Activated B cell treated with CpG ODN at 0.5 μM for 24 hours (primary cell): ENCODE measurements at places on chromosomes 5 and 9.

GRCh38 chr9:70480405-70480980 is 66.0 kb upstream of the KLF9 start:
- no peak for DNase-seq

DNA sequence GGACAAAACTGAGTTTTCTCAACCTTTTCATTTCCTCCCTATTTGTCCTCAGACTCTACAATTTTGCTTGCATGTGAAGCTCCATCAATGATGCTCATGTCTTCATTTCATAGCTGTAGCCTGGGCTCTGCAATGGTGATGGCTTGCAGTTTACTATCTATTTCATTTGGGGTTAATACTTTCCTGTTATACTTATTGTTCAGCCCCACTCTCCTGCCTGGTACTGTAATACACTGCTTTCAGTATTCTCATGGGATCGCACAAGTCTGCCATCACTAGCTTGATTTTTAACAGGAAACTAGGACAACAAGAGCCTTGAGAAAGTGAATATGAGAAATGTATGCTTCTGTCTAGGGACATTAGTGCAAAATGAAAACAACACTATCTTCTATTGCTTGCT is 84.2 kb upstream of the SEMA6A start:
- DNase-seq, result no peak

- DNase-seq, result no peak
These were observed 3.2 kb upstream of the MAP3K1 start for GRCh38 chr5:56812110-56812509.

DNA sequence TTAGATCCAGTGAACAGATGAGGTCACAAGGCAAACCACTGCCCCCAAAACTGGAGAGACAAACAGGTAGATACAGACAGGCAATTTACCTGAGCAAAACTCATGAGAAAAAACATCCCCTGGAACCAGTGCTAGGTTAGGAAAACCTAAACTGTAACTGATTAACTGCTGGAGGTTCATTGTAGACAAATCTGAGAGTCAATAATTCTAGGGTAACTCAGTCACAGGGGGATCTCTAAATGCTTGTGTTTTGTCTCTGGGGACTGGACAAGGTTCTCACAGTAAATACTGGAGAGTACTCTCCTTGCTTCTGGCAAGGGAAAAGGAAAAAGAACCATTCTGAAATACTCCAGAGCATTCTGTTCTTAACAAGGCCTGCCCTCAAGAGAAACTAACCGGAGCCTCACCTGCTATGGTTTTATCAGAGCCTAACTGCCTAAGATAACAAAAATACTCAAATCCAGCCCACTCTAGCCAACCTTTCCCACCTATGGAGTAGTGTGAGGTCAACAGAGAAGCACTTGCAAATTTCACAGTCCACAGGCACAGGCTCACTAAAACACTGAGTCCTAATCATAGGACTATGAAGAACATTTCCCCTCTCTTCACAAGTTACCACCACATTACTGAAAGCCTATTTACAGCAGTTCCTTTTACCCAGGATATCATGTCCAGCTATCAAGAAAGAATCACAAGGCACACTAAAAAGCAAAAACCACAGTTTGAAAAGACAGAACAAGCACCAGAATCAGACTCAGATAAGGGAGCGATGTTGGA is 139.9 kb upstream of the ACOT12 start:
- DNase-seq, result no peak

DNA sequence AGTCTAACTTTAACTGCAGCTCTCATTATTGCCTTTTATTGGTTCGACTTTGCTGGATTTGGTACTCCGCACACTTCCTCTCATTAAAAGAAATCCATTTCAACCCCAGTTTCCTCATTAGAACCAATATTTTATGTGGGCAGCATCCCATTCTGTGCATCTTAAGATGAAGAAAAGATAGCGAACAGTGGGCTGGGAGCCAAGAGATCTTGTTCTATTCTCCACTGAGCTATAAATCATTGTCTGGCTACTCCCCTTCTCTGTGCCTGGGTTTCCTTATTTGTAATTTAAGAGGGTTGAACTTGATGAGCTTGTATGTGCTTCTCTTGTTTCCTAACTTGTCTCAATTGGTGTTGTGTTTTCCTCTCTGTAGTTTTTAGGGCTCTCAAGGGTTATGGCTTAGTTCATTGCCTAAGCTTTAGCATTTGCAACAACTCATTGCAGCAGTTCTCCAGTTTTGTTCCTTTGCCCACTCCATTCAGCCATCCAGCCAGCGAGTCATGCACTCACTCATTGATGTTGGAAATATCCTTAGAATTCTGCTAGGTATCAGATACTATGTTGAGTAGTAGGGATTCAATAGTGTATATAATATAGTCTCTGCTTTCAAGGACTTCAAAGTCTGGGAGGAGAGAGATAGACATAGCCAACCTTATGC is 273.3 kb upstream of the TNC start:
- DNase-seq, result no peak

- no peak for DNase-seq
These were observed 167.1 kb downstream of the ACTL7B start for GRCh38 chr9:108688676-108689075.

DNA sequence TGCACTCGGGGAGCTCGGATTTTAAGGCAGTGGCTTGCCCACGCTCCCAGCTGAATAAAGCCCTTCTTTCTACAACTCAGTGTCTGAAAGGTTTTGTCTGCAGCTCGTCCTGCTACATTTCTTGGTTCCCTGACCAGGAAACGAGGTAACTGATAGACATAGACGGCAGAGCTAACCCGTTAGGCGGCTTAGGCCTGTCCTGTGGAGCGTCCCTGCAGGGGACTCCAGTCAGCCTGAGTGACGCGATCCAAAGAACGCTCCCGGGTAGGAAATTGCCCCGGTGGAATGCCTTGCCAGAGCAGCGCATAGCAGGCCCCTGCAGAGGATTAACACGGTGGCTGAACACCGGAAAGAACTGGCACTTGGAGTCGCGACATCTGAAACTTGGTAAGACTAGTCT is 1.8 kb upstream of the SELENOP start:
- no peak for DNase-seq

GRCh38 chr9:80664327-80665210 is 1024.8 kb downstream of the TLE1 start:
- DNase-seq, result no peak

DNA sequence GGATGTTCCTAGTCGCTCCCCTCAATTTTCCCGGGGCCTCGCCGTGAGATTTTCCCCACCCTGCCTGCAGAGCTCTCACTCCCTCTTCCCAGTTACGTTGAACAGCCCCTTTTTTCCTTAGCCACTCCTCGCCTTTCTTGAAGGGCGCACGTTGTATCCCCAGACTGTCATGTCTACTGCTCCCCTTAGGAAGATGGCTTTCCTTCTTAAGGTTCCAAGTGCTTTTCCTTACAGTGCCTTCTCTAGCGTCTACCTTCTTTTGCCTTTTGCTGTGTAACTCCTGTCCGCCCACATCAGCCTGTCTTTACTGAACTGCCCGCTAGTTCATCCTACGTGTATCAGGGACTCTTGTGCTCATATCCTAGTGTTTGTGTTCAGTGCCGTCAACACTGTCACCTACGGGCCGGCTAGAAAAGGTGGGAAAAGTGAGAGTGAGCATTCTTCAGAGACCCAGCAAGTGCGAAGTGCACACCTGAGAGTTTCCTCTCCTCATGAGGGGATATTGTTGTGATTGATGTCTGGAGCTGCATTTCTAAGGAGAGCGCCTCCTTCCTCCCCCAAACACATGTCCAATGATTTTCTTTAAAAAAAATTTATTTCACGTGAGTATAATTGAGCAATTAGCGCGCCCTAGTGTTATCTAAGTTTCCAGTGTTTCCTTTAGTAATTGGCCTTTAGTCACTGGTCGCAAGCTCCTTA is 764 bp downstream of the CAMLG start:
- peak; percentile 20 for DNase-seq

GRCh38 chr9:15606643-15607472 is 54.0 kb downstream of the CCDC171 start:
- DNase-seq, result no peak

DNA sequence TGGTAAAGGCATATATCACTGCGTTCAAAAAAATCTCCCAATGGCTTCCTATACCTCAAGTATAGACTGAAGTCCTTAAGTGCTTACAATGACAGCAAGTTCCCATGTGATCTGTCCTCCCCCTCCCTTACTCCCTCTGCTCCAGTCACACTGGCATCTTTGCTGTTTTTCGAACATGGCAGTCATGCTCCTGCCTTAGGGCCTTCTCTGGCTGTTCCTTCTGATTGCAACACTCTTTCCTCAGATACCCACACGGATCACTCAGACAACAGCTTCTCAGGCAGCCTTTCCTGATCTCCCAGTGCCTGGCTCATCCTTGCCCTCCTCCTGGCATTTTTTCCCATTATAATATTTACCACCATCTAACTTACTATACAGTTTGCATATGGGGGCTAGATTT is 232.8 kb downstream of the ARHGEF28 start:
- DNase-seq, result no peak

GRCh38 chr5:39238366-39239105 is 19.2 kb upstream of the FYB1 start:
- no peak for DNase-seq

GRCh38 chr9:72313507-72313906 is 51.5 kb downstream of the ZFAND5 start:
- no peak for DNase-seq
